Activated CD4-positive, alpha-beta T cell treated with anti-CD3 and anti-CD28 coated beads for 24 hours (primary cell): ENCODE measurements at places on chromosomes 13 and 19.

- DNase-seq: no peak
Observed at GRCh38 chr13:79486433-79487188, 5.7 kb downstream of the NDFIP2 start.

DNA sequence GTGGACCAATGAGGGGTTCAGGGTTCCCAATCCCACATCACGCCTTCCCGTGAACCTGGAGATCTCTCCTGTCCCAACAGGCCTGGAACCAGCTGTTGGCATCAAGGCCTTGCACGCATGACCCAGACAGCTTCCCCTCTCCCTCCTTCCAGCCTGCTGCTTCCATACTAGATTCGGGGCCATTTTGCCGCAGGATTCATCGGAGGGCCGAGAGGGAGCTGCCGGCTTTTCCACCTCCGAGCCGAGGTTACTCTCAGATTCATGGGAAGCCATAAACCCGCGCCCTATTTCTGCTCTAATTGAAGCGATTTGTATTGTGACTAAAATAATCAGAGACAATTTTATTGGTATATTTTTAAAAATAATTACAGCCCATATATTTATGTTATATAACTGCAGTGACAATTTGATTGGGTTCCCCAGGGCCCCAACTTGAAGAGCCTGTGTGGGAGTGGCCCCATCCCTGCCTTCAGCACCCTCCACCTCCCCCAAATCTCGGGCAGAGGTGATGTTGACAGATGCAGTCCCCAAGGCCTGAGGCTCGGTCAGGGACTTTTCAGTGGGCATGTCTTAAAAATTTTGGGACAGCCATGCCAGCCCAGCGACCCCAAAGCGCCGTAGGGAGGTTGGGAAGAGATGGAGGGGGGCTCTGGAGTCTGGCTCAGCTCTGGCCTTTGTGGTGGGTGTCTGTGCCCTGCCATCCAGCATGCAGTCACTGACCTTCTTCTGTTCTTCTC lies 30.8 kb upstream of the PEPD start:
- no peak for DNase-seq

DNA sequence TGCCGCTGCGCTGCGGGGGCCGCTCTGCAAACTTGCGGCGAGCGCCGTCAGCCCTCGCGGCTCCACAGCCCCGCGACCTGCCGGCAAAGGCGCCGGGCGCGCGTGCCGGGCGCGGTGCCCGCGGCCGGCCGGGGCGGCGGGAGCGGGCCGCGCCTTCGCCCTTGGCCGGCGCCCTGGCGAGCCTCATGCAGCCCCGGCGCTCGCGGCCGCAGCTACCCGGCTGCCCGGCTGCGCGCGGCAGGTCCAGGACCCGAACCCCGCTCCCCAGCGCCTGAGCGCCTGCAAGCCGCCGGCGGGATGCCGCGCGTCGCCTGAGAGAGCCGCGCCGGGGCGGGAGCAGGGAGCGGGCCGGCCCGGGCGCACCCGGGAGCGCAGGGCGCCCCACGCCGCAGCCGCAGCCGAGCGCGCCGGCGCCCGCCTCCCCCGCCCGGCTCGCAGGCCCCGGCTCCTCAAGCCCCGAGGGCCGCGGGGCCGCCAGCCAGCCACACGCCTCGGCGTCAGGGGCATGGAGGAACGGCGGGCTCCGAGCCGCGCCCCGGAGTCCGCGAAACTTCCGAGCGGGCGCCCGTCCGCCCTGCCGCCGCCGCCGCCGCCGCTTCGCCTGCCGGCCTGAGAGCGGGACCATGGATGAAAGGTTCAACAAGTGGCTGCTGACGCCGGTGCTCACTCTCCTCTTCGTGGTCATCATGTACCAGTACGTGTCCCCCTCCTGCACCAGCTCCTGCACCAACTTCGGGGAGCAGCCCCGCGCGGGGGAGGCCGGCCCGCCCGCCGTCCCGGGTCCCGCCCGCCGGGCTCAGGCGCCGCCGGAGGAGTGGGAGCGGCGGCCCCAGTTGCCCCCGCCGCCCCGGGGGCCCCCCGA lies 564 bp downstream of the HS6ST3 start:
- DNase-seq: no peak

GRCh38 chr19:49881186-49881585 lies 3.7 kb downstream of the TBC1D17 start:
- DNase-seq: no peak

GRCh38 chr19:29715701-29716581 lies 880 bp upstream of the C19orf12 start:
- DNase-seq: no peak

DNA sequence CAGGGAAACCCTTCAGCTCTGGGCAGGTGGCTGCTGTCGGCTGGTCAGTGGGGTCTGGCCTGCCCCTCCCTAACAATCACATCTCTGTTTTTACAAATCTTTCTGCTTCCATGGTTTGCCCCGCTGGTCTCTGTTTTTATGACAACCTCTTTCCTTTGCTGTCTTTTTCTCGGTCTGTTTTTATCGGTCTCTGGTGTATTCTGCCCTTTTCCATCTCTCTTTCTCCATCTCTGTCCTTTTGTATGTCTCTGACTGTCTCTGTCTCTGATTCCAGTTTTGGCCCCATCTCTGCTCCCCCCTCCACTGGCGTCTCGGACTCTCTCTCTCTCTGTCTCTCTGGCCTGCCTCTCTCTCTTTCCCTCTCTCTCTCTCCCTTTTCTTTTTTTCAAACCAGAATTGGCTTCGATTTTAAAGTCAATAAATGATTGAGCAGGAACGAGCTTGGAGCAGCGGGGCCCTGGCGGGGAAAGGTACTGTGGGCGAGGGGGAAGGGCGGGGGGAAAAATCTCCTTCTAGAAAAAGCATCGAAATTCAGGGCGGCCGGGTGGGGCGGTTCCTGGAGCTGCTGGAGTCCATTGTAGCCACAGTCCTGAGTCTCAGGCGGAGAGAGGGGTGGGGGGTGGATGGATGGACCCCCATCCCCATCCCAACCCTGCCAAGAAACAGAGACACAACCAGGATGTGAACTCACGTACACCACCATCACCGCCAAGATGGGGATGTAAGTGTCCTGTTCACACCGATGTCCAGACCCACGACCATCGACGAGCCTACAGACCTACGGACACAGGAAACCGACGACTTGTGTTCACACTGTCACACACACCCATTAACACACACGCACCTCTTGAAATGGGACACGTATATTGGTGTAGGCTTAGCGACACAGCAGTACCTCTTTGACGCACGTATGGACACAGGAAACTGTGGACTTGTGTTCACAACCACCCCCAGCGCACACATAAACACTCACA lies 3.0 kb downstream of the NFIX start:
- DNase-seq: no peak

DNA sequence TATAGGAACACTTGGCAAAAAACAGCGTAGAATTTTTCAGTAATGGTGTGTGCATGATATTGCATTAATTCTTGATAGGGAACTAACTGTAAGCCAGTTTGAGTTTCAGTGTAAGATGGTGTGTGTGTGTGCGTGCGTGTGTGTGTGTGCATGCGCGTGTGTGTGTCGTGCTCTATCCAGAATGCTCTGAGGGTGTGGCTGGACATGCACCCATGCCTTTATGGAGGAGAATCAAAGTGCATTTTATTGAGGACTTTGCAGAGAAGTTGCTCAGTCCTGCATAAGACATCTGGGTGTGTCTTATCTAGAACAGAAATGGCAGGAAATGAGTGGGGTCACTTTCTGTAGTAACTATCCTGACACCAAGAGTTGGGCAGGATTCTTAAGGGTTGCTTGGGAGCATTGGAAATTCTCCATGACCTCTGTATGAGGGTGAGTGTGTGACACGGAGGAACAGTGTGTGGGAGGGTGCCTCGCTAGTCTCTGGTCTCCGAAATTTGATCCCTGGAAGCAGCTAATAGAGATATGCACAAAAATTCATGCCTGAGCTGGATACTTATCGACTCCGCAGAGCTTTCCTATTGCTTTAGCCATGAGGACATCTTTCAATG lies 252.2 kb downstream of the TSHZ3 start:
- DNase-seq: no peak

DNA sequence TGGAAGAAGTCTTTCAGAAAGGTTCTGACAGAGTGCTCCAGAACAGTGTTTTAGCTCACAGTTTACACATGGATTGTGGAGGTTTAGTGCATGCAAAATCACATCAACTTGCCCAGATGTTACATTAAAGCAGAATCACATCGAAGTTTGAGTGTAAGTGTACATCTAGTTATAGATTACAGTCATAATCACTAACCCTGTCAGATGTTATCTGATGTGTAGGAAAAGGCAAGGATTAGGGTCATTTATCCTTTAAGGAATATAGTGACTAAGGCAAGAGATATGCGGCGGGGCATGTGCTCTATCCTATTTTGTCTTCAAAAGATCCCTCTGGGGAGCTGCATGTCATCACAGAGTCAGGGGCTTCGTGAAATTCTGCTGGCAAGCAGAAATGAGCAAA lies 66.9 kb downstream of the CYSLTR2 start:
- DNase-seq: no peak

- no peak for DNase-seq
Observed at GRCh38 chr13:79190932-79191331, 215.1 kb downstream of the RBM26 start.

DNA sequence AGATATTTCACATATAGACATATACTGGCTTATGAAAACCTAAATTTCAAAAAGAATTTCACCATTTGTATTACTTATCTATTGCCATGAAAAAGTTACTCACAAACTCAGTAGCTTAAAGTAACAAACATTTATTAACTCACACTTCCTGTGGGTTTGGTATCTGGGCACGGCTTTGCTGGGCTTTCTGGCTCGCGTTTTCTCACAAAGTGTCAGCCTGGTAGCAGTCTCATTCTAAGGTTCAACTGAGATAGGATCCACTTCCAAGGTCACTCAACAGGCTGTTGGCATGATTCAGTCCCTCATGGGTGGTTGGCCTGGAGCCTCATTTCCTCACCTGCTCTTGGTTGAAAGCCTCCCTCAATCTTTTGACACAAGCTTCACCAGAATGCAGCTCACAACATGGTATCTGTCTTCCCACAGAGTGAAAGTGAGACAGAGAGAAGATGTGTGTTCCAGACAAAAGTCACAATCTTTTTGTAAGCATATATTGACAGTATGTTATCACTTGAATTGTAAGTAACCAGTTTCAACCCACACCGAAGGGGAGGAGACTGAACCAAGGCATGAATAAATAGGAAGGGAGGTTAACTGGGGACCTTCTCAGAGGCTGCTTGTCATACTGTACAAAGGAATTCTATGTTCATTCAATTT lies 1065.8 kb upstream of the SPRY2 start:
- DNase-seq: no peak

DNA sequence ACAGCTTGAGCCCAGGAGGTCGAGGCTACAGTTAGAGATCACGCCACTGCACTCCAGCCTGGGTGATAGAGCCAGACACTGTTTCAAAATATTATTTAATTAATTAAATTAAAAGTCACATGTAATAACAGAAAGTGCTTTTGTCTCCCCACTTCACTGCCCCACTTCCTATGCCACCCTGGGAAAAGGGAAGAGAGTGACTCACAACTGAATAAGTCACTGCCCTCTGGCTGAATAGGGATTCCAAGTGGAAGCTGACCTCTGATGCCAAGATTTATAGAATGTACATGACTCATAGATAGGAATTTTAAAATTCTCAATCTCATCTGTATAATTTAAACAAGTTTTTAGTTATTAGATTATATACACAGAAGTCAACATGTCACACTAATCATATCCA lies 22.2 kb upstream of the ERVV-1 start:
- DNase-seq: no peak

GRCh38 chr13:44312834-44313551 lies 60.6 kb upstream of the SERP2 start:
- DNase-seq: no peak

DNA sequence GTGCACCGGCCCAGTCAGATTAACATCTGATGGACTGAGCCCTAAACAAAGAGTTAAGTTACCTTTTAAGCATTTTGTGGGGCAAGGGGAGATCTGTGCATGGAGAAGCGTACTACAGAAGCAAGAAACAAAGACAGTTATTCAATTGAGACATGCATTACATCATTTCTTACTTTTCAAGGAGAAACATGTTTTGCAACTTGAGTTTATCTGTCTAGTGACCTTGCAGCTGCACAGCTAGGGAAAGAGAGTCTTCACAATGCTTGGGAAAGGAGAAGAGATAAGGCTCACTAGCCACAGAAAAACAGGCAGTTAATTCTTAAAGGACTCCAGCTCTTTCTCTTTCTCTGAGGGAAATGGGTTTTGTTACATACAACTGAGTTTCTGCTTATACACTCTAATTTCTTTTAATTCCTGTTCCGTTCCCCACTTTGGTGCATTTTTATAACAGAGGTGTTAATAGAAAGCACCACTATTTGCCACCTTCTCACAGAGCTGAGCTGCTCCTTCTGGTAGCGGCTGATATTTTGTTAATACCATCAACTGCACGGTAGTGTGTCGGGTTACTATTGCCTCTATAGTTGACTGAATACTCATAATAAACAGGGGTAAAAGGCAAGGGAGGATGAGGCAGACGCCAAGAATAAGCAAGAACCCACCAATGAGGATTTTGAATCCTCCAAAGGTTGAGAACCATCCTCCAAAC lies 55.9 kb downstream of the ZNF431 start:
- no peak for DNase-seq
